ENCODE measurements at places on chromosomes 1 and 21.

DNA sequence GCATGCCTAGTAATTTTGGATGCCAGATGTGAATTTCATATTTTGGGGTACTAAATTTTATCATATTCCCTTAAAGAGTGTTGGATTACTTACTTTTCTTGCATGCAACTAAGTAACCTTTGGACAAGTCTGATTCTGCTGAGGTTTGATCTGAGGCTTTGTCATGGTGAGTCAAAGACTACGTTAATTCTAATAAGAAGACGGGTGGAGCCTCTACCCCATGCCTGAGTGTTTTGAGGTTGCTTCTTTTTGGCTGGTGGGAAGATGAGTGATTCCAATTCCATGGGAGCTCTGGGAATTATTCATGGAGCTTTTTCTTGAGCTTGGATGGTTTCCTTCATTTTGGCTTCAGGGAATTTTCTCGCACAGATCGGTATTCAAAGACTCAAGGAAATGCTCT lies 11.6 kb upstream of the PCP4 start:
- no peak for DNase-seq

- DNase-seq = no peak
Observed at GRCh38 chr1:81873946-81874345, 73.2 kb downstream of the ADGRL2 start.

- DNase-seq = no peak
Observed at GRCh38 chr1:79042117-79042516, 35.6 kb upstream of the ADGRL4 start.

- DNase-seq = no peak
Observed at GRCh38 chr1:187696073-187696472, 867.3 kb downstream of the PLA2G4A start.

DNA sequence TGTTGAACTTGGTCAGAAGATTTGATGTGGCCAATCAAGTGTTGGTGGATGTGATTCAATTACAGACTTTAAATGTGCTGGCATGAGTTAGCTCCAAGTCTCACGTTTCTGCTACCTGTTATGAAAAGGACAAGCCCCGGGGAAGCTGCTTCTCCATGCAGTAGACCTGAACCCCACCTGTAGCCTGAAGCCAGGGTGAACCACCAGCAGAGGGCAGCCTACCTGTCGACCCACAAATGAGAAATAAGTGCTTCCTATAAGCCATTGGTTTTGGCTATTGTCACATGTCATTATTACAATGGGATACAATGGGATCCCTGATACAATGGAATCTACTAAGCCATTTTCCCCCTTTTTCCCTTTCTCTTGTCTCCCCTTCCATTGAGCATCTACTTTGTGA lies 230.2 kb downstream of the PRDM2 start:
- DNase-seq = no peak

DNA sequence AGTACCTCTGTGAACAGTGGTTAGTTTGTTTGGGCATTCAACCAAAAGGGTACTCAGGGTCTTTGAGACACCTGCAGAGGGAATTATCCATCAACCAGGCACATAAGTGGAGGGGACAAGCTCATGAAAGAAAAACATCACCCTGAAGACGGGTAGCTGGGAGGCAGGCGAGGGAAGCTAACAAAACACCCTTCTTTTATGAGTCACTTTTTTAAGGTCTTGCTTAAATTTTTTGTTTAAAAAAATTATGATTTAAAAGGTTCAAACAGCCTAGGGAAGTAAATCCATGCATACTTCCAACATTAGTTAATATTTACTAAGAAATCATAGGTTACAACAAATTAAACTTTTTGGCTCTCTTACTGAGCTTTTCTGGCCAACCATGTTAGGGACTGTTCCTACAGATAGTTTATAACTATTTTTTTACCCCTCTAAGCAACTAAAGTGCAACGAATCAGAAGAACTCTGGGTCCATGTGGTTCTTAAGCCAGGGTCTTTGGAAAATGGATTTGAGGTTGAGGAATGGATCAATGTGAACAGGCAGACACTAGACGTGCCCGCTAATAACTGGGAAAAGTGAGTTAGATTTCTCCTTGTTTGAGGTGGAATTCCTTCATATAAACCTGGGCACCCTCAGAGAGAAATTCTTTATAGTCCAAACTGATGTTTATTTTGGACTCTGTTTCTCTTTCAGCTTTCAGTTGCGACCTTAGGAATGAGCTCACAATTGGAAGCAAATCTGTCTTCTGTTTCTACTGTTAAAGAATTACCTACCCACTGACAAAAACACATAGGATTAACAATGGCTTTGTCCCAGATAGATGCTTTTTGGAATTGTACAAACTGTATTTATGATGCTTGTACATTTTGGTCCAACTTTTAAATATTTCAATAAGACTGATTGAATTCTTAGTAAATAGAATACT lies 123.0 kb downstream of the LYPLAL1 start:
- no peak for DNase-seq

GRCh38 chr1:173506437-173506836 lies 29.3 kb downstream of the PRDX6 start:
- no peak for DNase-seq

- DNase-seq = no peak
Observed at GRCh38 chr1:187261637-187262036, 432.9 kb downstream of the PLA2G4A start.

GRCh38 chr1:47753808-47754207 lies 243.4 kb downstream of the TRABD2B start:
- no peak for DNase-seq

DNA sequence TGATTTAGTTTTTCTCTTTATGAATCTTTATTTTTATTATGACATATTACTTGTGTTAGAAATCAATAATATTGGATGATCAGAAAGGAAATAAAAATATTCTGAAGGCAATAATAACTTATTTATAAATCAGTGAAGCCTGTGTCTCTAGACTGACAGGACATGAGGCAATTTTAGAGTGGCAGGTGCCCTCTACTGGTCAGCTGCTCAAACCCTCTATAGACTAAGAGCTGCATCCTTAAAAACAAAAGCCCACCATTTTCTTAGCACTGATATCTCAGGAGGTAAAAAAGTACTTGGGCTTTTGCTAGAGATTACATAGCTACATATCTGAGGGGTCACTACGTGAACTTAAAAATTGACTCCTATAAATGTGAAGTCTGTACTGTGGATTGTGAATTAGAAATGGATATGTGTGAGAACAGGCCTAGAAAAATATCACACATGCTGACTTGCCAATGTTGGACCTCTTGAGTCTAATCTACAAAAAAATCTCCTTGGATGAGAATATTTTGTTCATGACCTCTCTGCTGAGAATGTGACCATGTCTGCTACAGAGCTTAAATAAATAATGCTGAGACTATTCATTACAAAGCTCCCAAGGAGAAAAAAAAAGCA lies 597.9 kb upstream of the ADAMTS5 start:
- no peak for DNase-seq

DNA sequence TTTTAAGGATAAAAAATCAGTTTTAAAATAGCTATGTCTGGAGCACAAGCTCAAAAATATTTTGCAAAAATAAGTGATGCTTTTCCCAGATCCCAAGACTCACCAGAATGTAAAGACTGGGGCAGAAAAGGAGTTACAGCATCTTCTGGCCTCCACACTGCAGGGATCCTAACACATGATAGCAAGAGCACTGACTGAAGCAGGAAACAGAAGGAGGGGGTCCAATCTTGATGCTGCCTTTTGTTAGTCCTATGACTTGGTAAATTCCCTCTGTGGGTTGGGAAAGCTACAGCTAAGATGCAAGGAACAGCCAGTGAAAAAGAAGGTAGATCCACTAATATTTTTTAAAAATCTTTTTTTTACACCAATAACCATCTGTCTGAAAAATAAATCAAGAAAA lies 54.2 kb upstream of the TNR start:
- no peak for DNase-seq

GRCh38 chr1:158942490-158942889 lies 11.1 kb downstream of the PYHIN1 start:
- no peak for DNase-seq

GRCh38 chr1:55287723-55288122 lies 72.6 kb upstream of the USP24 start:
- no peak for DNase-seq

DNA sequence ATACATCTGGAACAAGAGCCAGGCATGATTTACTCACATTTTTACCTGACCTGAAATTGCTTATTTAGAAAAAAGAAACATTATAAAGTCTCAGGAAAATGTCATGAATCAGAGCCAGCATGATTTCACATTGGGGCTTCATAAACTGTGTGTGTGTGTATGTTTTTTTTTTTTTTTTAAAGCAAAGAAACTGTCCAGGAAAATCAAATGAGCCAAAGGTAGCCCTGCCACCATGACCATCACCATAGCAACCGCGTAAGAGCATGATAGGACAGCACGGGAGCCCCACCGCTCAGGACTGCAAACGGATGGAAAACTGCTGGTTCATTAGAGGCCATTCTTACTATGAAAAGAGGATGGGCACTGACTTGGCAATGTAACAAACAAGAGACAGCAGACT lies 139.2 kb downstream of the NTMT2 start:
- no peak for DNase-seq

GRCh38 chr1:151728151-151729054 lies 7.1 kb downstream of the RIIAD1 start:
- no peak for DNase-seq

DNA sequence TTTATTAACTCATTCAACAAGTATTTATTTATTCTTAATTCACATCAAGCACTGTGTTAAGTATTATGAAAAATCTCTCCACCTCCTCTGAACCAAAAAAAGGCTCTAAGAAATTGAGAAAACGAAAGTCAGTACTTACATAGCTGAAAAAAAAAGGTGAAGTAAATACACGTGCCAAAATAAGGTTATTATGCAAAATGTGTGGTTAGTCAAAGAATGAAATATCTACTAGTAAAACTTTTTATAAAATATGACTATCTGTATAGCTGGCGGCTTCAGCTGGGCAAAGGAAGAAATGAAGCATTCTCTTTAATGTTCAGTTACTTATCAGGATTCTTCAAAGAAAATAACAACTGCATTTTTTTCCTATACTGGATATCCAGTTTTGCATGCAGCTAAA lies 35.5 kb upstream of the ASPM start:
- no peak for DNase-seq

DNA sequence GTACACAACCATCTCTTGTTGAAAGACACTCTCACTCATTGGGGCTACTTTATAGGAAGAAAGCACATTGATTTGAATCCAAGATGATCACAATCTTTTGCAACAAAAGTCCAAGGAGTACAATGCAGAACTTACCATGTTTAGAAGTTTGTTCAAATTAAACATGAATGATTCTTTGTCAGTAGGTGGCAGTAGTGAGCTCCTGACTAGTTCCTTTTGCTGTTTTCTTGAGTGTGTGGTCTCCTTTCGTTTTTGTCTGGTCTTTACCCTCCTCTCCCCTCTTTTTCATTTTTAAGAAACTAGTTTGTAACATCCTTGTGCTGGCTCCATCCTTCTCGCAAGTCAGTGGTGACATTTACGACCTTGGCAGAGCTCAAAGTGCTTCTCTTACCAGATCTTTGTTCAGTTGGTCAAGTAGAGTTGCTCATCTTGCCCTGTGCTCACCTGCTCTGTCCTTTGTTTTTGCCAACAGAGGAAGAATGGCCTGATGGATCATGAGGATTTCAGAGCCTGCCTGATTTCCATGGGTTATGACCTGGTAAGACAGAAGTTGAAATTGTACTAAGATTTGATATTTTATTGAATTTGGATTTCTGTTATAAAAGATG lies 35.7 kb upstream of the MTR start:
- no peak for DNase-seq

DNA sequence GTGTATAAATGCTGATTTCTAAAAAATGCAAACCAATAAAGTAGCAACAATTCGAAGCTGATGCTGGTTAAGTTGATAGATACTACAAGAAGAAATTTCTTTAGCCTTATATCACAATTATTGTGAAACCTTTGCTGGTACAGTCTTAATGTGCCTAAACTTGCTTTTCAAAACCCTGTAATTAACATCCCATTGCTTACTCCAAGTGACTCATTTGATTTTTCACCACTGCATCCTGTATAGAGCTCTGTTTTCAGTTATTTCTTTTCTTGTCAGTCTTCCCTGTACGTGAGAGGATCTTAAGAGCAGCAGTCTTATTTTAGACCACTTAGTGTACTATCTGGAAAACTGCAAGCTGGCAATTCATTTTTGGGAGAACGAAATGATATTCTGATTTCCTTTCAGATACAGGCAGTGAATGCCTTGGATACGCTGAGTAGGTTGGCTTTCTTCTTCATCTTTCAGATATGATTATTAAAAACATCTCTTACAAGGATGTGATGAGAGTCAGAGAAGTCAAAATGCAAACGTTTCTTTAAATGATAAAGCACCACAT lies 210.3 kb downstream of the KCTD3 start:
- DNase-seq = no peak

DNA sequence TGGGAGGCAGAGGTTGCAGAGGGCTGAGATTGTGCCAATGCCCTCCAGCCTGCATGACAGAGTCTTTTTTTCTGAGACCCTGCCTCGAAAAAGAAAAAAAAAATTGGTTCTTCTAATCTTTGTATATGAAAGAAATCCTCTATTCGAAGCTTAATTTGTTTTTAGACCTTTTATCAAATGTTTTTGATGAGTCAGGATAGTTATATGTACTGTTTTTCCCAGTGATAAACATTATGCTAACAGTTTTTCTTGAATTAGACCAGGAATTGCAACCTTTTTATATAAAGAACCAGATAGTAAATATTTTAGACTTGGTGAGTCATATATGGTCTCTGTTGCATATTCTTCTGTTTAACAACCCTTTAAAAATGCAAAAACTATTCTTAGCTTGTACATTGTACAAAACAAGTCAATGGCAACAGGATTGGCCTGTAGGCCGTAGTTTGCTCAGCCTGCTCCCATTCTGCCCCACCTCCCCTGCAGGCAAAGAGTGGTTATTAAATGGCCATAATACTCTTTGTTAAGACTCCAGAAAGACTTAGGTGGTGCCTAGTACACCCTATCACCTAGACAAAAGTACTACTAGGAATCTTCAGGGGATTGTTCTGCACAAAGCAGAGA lies 45.2 kb downstream of the LYST start:
- DNase-seq = no peak

GRCh38 chr1:89615676-89616598 lies 17.0 kb upstream of the LRRC8C start:
- DNase-seq = no peak

- DNase-seq = no peak
Observed at GRCh38 chr1:204468206-204468605, 26.4 kb downstream of the PIK3C2B start.

GRCh38 chr1:176696109-176696508 lies 233.1 kb downstream of the PAPPA2 start:
- no peak for DNase-seq

- DNase-seq = no peak
Observed at GRCh38 chr1:162055062-162055461, 14.4 kb upstream of the NOS1AP start.

- DNase-seq = no peak
Observed at GRCh38 chr1:72845981-72846380, 563.6 kb upstream of the NEGR1 start.

GRCh38 chr21:40425981-40426380 lies 421.0 kb downstream of the DSCAM start:
- no peak for DNase-seq

GRCh38 chr1:213138892-213139291 lies 87.9 kb downstream of the RPS6KC1 start:
- DNase-seq = no peak

DNA sequence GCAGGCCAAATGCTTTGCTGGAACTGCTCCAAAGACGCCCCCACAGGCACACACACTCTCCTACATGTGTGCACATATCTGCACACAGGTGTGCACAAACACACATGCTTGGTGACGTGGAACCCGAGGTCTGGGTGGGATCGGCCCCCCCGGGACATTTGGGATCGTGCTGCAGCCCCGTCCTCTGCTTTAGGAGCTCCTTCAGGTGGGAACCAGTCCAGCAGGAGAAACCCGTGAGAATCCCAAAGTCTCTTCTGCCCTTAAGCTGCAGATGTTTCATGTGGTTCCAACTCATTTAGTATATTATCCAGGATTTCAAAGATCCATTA lies 38.6 kb downstream of the UBE2G2 start:
- DNase-seq = no peak
